Activated B cell treated with CpG ODN at 0.5 μM for 24 hours (primary cell): ENCODE measurements at places on chromosomes 7 and 10.

DNA sequence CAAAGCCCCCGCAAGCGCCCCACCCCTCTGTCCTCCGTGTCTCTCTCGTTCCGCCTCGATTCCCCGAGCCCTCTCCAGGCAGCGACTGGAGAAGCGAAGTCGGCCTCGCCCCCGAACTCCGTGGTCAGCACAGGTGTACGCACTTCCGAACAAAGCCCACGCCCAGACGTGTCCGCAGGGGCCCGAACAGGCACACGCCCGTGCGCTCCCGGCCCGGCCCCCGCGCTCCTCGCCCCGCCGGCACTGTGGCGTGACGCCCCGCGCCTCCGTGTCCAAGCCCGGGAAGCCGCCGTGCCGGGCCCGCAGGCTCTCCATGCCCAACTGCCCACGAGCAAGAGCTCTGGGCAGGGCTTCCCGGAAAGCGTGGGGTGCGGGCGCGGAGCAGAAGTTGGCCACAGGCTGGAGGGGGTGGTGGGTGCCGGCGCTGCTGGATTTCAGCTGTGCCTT is 662 bp downstream of the NRCAM start:
- peak; percentile 50 for DNase-seq

DNA sequence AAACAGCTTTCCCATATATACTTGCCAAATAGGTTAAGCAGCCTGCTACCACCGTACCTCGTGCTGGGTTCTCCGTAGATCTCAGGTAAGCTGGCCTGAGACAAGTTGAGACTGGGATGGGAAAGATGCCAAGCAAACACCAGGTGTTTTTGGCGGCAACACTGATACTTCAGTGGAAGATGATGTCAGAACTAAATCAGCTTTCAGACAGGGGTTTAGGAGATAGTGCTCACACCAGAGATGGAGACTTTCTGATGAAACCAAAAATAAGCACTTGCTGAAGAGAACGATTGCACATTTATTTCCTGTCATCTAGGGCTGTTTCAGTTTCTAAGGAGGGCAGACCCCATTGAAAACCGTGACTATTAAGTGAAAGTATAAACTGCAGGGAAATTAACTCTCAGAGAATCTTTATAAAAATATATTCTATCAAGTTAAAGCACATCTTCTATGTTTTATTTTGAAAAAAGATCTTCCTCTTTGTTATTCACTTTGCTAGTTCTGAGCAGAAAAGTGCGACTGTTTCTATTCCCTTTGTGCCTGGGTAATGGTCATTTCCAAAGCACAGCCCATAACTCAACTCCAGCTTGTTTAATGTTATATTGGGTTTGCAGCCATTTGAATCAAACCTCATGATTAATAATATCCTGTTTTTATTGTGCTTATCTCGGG is 149.9 kb downstream of the CPED1 start:
- peak; percentile 26 for DNase-seq

- no peak for DNase-seq
Measured at GRCh38 chr10:24465124-24465874, 256.4 kb downstream of the KIAA1217 start.

DNA sequence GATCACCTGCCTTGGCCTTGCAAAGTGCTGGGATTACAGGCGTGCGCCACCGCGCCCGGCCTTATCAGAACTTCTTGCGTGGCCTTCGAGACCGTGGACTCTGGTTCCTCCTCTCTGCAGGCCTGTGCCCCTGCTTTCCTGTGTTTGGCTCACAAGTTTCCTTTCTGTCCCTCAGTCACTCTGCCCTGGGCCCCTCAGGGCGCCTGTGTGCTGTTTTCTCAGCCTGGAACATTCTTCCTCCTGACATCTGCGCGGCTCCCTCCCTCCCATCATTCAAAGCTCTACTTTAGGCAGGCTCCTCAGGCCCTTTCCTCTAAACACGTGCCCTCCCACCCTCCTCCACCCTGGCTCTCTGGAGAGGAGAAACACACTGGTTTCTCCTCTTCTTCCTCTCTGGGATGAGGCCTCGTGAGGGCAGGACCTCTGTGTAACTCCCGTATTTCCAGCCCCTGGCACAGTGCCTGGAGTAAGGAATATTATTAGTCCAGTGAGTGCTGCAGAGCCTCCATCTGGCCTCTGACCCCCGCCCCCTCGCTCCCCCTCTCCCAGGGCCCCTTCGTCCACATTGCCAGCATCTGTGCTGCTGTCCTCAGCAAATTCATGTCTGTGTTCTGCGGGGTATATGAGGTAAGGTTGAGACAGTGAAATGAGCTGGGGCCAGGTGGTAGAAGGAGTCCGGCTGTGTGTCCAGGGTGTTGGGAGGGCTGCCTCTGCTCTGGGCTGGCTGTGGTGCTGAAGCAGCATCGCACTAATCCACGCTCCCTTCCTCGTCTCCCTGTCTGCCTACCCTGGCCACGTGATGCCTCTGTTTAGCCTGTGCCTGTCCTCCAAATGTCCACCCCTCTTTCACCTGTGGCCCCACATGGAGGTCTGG is 7.1 kb downstream of the CLCN1 start:
- no peak for DNase-seq

DNA sequence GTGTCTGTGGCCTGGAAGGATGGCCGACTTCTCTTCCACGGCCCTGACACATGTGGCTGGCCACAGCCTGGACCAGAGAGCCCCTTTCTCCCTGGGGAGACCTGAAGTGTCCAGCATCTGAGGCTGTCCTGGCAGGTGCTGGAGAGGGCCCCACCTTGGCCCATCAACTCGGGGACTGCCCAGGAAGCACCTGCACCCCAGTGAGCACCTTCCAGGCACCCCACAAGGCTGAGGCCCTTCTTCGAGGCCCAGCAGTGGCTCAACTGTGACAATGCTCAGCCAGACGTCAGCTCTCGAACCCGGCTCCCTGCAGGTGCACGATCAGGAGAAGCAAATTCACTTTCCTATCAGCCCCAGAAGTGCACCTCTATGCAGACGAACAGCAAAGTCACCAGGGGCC is 24.3 kb downstream of the RGS10 start:
- peak; percentile 30 for DNase-seq
